NCI-H187 treated with DMSO at 0.1 percent for 48 hours (cell line): ENCODE measurements at places on chromosomes 5 and 9.

- DNase-seq, result no peak
Measured at GRCh38 chr9:77817590-77818311, 169.6 kb upstream of the GNA14 start.

DNA sequence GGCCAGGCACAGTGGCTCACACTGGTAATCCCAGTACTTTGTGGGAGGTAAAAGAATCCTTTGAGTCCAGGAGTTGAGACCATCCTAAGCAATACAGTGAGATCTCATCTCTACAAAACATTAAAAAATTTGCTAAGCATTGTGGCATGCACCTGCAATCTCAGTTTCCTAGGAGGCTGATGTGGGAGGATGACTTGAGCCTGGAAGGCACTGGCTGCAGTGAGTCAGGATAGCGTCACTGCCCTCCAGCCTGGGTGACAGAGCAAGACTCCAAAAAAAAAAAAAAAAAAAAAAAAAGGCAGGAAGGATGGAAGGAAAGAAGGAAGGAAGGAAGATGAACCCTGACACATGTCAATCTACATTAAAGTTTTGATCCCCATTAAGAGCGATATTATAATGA is 1452.2 kb upstream of the ACO1 start:
- DNase-seq, result no peak

DNA sequence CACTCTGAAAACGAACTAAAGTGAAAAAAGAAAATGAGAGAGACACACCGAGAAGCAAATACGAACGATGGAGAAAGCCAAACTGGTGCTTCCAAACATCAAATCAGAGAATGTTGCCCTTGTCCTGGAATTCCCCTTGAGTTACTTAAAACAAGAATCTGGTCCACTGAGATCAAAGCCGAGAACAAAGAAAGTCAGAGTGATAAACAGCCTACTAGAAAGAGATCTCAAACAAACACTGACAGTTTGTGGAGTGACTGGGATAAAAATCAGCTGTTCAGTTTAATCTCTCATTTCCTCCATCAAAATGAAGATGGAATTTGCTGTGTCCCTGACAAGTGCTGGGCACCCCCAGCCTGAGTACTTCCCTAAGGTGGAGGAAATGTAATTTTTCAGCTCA is 582.6 kb downstream of the NR2F1-AS1 start:
- no peak for DNase-seq

GRCh38 chr5:151065609-151066008 is 15.2 kb downstream of the TNIP1 start:
- DNase-seq, result no peak

GRCh38 chr5:172145870-172146747 is 41.9 kb downstream of the STK10 start:
- no peak for DNase-seq

GRCh38 chr5:79330071-79330470 is 94.1 kb downstream of the JMY start:
- DNase-seq, result no peak

- no peak for DNase-seq
Measured at GRCh38 chr9:20570087-20570486, 52.2 kb downstream of the MLLT3 start.

DNA sequence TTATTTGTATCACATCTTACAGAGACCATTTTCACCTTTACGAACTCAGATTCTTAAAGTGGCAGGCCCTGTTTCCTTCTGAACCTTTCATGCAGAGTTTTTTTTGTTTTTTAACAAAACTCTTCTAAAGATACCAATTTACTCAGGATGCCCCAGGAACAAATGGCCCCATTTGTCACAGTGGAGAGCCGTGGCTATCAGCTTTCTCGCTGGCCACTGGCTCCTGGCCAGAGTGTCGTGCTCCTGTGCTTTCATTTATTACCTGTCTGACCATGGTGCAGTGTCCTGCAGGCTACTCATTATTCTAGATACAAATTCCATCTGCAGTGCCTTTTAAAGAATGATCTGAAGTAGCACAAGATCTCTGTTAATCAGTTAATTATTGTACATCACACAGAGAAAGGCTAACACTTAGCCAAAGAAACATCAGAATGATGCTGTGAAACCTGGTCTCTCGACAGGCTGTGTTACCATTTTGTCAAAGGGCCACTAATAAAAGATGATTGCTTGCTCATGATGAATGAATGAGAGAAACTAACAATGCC is 27.8 kb downstream of the ADRA1B start:
- DNase-seq, result no peak

DNA sequence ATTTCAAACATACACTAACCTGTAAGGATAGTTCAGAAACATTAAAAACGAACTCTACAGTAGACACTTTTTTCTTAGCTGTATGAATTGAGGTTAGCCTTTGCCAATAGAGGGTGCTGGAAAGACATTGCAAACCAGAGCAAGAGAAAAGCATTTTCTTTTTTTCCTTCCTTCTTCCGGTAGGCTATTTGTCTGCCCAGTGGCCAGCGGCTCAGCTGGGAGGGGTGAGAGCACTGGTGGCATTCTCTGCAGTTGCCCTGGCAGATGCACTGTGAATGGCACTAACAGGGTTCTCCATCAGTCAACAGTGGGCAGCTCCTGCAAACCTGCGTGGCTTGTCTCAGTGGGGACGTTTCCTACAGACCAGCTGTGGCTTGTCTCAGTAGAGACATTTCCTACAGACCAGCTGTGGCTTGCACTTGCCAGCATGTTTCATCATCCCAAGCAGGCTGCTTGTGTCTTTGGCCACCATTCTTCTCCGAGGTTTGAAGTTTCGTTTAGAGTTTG is 984.5 kb upstream of the CDH18 start:
- DNase-seq, result no peak
